Inflammatory macrophage treated with lipopolysaccharide for 1 hour (primary cell): ENCODE measurements at places on chromosomes 5 and 9.

DNA sequence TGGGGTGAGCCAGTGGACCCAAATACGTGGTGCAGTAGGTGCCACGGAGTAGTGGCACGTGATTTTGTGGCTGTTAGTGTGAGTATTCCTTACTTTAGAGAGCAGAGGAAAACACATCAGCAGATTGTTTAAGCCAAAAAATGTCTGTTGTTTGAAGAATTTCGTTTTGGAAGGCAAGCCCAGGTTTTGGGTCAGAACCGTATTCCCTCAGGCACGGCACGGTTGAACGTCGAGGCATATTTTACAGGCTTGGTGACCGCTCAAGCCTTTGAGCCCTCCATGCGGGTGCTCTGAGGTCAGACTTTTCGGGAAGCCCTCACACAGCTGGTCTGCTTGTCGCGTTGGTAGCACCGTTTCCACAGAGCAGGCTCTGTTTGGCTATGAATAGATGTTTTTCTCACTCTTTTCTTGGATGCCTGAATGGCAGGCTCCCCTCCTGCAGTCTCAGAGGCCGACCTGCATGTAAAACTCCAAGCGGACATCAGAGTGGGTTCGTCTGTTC is 27.2 kb downstream of the NEK6 start:
- no peak for DNase-seq

- DNase-seq = no peak
Measured at GRCh38 chr5:7517006-7517405, 121.1 kb downstream of the ADCY2 start.

DNA sequence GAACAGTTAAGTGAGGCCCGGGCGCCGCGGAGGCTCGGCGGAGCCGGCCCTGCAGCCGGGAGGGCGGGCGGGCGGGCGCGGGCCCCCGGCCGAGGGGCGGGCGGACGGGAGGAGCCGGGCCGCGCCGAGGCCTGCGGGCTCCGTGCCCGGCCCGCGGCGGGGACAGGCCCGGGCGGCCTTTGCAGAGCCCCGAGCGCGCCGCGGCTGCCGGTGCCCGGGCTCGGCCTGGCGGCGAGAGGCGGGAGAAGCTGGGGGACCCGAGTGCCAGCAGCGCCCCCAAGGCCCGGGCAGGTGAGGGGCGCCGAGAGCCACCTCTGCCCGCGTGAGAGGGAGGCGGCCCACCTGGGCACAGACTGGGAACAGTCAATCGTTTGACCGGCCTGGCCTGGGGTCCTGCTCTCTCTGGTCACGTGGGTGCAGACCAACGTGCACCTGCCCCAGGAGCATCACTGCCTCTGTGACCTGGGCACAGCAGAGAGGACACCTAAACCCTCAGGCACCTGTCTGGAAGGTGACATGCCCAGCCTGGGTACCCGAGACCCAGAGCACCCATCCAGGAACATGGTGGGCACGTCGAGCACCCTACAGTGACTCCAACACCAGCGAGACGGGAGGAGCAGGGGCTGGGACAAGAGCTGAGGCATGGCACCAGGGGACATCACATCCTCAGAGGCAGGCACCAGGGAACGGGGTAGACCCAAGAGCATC is 531 bp downstream of the MVB12B start:
- no peak for DNase-seq

DNA sequence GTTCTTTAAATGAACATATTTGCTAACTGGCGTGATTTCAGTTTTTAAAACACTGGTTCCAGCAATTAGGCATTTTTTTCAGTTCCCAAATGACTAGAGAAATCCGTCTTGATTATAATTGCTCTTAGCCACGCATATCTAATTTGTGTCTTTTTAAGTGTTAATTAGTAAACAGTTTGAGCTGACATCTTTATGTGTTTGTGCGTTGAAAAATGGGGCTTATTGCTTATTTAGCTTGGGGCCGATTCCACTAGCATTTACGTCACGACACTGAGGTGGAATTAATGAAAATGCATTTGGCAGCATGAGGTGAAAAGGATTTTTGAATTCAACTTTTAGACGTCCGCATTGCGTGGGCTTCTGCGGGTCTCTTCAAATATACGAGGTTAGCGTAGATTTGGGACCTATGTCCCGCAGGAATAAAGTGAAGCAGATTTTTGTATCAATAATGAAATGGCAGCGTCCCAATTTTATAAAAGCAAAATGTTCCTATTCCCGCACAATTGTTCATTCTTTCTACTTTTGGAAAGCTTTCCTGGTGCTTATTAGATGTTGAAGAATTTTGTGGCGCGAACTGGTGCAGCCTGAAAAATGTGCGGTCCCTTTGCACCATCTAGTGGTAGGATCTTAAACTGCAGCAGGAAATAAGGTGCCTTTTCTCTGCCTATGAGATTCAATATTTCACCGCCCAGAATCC is 122.7 kb upstream of the LMX1B start:
- peak; percentile 39 for DNase-seq

- no peak for DNase-seq
Measured at GRCh38 chr5:122187426-122187825, 58.1 kb downstream of the ZNF474 start.

DNA sequence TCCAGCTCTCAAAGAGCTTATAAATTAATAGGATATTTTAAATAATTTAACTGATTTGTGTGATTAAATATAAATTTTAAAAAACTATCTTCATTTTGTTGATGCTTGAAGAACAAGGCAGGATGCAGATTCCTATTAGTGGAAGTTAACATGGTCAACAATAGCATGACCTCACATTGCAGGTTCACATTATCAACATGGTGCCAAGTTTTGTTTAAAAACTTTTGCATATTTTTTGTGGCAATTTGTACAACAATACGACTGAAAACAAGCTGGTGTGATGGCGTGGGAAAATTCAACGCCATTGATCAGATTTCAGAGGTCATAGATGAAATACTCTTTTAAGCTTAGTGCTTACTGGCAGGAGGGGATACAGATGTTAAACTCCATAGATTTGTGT is 114.1 kb upstream of the MYO10 start:
- no peak for DNase-seq

DNA sequence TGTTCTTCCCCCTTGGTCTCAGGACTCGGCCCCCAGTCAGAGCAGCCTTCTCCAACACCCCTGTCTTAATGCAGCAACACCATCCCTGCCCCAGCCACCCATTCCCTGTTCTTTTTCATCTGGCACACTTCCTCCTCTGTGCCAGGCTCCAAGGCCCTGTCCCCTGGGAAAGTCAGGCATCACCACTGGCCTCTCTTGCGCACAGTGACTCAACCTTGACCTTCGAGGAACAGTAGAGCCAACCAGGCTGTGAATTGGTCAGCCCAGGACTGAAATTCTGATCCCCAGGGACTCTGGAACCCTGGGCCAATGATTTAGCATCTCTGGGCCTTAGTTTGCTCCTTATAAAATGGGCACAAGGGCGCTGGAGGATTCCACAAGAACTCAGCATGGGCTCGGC is 10.5 kb upstream of the RALGDS start:
- DNase-seq = no peak

- DNase-seq = no peak
Measured at GRCh38 chr9:113355040-113355596, 5.8 kb downstream of the BSPRY start.
